Stimulated activated CD8-positive, alpha-beta memory T cell treated with anti-CD3 and anti-CD28 coated beads, Interleukin-2, amount 100 ng/mL, for 1 hour (primary cell): ENCODE measurements at places on chromosomes 5 and 9.

- DNase-seq = no peak
Measured at GRCh38 chr9:123238365-123238764, 30.0 kb downstream of the STRBP start.

- no peak for DNase-seq
Measured at GRCh38 chr5:153099328-153099727, 391.1 kb upstream of the GRIA1 start.

- no peak for DNase-seq
Measured at GRCh38 chr5:135318924-135319323, 80.1 kb downstream of the MACROH2A1 start.

DNA sequence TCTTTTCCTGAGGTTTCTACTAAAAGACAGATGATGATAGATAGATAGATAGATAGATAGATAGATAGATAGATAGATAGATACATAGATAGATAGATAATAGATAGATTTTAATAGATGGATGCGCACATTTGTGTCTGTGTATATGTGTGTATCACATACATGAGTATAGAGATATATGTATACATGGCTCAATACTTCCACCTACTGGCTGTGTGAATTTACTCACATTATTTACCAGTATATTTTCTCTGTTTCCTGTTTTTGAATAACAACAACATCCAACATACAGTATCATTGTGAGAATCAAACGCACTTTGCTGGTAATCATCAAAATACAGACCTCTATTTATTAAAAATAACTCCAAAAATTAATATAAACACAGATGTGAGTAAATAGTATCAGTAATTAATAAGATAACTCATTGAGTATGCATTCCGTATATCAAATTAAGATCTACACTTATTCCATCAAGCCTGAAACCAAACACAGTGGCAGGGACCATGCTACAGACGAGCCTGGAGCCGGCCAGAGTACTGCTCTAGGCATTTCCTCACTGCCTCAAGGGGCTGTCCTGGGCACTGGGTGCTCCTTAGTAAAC lies 338.0 kb downstream of the SEMA5A start:
- no peak for DNase-seq

- DNase-seq = no peak
Measured at GRCh38 chr9:121989010-121989409, 104.1 kb downstream of the TTLL11 start.

GRCh38 chr9:132414731-132415130 lies 4.7 kb downstream of the CFAP77 start:
- no peak for DNase-seq

- DNase-seq = no peak
Measured at GRCh38 chr5:153998010-153998409, 40.7 kb downstream of the FAM114A2 start.

DNA sequence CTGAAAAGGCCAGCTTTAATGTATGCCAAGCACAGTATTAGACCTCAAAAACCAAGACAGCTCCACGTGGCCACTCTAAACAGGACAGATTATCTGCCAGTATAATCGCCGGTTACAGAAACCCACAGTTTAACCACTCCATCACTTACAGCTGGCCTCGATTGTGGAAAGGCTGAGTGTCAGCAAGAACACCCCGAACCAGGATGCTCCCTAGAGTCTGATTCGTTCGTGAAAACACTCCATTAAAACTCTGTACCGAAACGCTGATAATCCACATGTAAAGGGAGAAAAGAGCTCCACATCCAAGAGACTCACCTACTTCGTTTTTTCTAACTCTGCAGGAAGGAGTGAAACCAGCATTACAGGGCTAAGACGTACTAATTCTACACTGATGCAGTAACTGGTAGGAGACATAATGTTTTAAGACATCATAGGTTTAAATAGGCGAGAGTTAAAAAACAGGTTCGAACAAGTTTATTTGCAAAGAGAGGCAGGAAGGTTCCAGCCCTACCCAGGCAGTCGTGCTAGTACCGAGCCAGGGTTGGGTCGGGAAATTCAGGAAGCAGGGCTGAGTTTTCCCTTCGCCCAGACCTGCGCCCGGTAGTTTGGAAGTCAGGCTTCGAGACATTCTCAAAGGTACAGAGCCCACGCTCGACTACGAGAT lies 949 bp downstream of the SERINC5 start:
- DNase-seq = no peak
